H7 (cell line): ENCODE measurements at places on chromosomes 6 and 20. TPM values are rescaled to one million over a fixed set of nuclear protein-coding genes. Genes with fewer than 3 reads are reported as not detected.

The ABHD16B gene
- not detected in 2 replicates for total RNA-seq

The CDKN1A gene
- total RNA-seq: 0.28 and 0.55 TPM in 2 replicates

The TEAD3 gene
- total RNA-seq: 17.6 and 18.0 TPM in 2 replicates

The GABRR1 gene
- 0.07 and 0.10 TPM in 2 replicates for total RNA-seq

DNA sequence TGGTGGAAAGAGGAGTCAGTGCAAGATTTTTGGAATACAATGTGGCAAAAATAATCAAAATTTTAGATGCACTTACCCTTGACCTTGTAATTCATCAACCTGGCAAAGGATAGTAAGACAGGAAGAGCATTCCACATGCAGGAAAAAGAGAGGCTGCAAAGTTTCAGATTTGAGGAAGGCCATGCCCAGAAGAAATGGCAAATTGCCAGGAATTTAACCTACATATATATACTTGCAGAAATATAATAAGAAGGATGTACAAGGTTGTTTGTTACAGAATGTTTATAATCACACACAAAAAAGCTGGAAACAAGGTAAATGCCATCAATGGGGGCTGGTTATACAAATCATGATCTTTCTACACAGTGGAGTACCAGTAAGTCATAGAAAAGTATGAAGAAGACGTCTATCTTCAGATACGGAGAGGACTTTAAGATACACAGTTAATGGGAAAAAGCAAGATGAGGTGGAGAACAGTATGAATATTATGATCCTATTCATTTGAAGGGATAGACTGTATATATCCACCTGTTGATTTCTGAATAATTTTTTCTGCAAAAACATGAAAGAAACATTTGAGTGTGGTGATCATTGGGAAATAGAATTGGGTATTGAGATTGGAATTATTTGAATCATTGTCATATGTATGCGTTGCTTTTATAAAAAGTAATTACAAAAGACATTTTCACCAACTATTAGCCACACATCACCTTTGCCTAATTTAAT, 253.8 kb downstream of the TBC1D7 start:
- DNase-seq: no peak

DNA sequence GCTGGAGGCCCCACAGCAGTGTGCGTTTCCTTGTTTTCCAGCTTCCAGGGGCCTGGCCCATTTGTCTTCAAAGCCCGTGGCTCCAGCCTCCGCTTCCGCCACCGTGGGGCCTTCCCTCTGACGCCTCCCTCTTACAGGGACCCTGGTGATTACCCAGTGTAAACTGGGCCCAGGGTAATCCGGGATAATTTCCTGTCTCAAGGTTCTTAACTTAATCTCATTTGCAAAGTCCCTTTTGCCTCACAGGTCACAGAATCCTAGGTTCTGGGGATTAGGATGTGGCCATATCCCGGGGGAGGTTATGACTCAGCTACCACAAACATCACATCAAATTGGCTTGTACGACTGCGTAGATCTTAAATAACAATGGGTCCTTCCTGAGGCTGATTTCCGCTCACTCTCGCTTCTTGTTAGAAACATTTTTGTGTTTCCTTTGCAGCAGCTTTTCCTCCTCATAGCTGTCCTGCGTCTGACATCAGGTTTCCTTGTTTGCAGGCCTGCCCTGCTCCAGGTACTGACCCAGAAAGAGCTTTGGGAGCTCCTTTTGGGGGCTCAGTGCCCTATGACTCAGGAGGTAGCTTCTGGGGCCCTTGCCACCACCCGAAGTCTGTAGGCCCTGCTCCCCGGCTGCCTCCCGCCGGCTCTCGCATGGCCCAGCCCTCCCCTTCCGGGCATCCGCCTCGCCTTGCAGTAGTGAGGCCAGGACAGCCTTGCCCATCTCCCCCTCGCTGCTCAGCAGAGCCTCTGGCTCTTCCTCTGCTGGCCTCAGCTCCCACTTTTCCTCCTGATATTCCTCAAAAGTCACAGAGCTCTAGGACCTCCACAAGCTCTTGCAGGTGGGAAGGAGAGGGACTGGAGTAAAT, 100.5 kb downstream of the ERMARD start:
- DNase-seq: peak; percentile 63

- peak; percentile 9 for DNase-seq
Observed at GRCh38 chr6:133548423-133549159, 307.4 kb downstream of the EYA4 start.

DNA sequence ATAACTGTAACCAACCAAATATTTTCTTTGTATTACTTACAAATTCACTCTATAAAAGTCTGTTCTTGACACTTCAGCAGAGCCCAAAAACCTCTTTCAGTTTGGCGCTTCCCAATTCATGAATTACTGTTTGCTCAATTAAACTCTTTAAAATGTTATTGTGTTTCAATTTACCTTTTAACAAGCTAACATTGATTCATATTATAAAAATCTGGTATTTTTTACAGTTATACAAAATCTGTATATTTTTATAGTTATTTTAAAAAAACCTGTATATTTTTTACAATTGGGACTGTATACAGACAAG, 75.3 kb upstream of the E2F3 start:
- DNase-seq: no peak

DNA sequence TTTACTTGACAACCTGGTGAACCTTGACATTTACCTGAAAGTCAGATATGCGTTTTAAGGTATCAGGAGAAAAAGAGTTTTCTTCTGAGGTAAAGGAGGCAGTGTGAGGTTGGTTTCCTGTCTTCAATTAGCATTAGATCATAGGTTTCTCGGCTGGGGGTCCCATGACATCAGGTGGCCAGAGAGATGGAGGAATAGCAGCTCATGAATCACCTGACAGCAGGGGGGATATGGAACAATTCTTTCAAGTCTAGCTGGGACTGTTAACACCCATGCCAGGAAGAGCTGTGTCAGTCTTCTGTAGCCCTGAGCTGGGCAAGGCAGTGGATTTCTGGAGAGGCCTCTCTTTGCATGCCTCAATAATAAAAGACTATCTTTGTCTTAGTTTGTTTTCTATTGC, 108.0 kb upstream of the TMEM170B start:
- DNase-seq: peak; percentile 21

DNA sequence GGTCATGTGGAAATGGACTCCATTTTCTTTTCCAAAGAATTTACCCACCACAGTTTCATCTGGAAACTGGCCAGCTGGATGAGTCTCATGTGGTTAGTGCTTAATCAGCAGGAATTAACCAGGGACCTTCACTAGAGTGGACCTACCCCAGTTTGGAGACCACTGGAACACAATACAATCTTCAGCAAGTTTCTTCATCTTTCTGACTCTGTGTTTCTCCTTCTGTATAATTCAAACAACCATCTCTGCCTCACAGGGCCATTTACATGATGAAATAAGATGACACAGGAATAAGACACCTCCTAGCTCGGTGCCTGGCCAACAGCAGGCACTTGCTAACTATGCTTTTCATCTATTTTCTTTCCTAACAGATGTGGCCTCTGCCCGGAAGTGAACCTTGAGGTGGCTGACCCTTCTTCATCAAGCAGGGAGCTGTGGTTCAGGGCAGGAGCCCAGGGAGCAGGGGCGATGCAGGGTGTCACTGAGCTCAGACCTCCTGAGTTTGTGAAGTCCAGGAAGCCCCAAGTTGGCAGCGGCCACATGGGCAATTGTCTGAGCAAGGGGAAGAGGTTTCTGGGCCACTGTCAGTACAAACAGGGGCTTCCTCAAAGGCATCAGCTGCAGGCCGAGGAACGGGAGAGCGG, 98.8 kb downstream of the SOD2 start:
- no peak for DNase-seq

- DNase-seq: no peak
Observed at GRCh38 chr6:113412589-113413357, 444.4 kb upstream of the MARCKS start.

- DNase-seq: no peak
Observed at GRCh38 chr6:110748453-110748852, 66.8 kb downstream of the CDK19 start.

GRCh38 chr6:3457710-3458602, 1.1 kb upstream of the SLC22A23 start:
- DNase-seq: peak; percentile 65

GRCh38 chr6:123515715-123516114, 121.0 kb downstream of the TRDN start:
- no peak for DNase-seq

DNA sequence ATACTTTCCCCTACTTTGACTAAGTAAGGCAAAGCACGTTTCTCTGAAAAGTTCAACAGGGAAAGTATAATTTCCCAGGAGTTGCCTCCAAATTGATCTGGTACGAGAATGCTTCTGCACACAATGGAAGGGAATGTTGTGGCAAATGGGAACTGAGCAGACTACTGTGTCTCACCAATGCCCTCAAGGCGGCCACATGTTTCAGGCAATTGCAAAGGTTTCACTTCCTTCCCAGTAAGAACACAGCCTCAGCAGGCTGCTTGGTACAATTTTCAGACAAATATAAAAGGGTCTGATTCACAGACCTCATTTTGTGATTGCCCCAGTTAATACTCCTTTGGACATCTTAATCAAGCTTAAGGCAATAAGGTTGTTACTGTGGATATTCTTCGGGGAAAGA, 71.2 kb downstream of the KIAA0319 start:
- DNase-seq: no peak

DNA sequence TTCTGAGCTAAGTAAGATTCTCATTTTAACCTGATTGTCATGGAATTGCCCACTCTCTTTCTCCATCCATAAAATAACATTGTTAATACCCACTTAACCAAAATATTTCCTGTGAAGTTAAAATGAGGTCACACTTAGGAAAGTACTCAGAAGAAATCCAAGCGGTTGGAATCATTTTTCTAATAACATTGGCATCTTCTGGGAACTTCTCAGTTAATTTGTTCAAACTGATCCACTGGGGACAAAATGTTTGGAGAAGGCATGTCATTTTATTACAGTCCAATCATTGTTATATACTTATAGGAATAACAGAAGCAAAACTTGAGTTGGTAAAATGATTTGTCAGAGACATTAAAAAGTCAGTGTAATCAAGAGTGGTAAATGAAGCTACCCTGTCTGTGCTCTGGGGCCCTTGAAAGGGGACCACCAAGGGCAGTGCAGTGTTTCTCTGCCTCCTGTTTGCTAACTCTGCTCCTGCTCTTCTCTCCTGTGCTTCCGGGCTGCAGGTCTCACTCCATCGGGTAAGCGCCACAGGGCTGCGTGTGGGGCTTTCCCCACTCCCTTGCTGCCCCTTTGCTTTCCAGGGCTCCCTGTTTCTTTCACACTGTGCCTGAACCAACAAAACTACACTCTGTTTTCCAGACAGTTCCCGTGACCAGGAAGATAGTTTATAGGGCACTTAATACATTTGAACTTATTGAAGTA, 50.1 kb downstream of the HDDC2 start:
- DNase-seq: peak; percentile 34

- DNase-seq: peak; percentile 23
Observed at GRCh38 chr6:52595000-52595795, 18.3 kb upstream of the TRAM2 start.
